ENCODE measurements at places on chromosomes 6 and 20.

- DNase-seq = no peak
Observed at GRCh38 chr6:74280130-74280692, 584.2 kb downstream of the CD109 start.

DNA sequence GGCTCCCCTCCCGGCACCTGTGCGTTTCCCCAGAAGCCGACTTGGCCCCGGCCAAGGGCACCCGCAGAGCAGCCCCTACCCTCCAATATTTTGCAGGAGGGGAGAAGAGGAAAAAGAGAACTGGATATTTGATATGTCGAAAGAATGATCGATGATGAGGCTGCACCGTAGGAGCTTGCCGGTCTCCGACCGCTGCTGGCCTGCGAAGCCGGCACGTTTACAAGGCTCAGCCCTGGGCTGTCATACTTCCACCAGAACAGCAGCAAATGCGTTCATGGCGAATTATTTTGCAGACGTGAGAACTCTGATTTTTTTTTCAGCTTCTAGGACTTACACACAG is 296.7 kb downstream of the TFAP2C start:
- no peak for DNase-seq

GRCh38 chr20:61370841-61371303 is 118.8 kb downstream of the CDH4 start:
- DNase-seq = peak; percentile 52

GRCh38 chr6:7797386-7797785 is 71.5 kb downstream of the BMP6 start:
- no peak for DNase-seq

GRCh38 chr6:88208726-88209125 is 42.6 kb upstream of the CNR1 start:
- DNase-seq = no peak

Measured in midbrain (tissue), 1 donor.